ENCODE measurements at places on chromosomes 11 and 22.

DNA sequence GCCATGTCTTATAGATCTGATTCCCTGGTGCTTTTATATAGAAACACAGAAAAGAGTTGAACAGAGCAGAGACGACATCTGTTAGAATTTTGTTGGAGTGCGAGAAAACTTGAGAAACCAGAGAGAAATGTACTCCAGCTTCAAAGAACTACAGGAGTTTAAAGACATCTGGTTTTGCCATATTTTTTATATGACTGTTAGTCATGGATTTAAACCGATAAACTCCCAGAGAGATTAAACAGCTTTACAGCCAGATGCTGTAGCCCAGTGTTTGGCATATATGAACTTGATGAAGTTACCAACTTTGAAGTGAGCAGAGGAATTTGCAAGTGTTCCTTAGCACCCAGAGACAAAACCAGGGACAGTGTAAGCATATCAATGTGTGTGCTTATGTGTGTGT is 1083.1 kb downstream of the LRRC4C start:
- no peak for DNase-seq

DNA sequence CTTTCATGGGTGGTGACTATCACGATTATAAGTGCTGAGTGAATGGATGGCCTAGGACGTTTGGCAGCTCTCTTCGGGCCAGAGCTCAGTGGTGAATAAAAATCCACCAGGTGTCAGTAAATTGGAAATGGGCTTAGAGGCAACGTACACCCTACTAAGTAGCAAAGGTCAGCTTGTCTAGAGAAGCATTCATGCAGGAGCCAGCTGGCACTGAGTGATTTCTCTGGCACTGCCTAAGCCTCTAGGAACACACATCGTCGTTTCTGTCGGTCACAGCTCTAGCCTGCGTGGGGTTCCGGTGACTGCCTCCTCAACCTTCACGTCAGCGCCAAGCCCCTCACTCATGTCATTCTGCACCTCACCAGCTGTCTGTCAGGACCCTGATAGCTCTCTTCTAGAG is 192.4 kb upstream of the NTM start:
- DNase-seq, result no peak

DNA sequence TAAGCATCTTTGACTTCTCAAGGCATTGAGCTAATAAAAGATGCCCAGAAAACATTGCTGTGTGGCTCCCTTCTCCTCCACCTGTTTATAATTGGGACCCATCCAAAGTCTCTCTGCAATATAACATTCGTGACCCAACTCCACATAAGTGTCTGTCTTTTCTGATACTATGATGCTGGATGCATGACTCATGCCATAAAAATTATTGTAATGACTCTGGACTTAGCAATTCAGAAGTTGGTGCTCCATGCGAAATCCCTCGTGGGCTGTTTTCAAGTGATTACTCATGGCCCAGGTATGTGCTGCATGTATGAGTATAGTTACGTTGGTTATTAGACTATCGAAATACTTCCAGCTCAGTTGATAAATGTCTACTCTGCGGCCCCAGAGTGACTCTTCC is 11.7 kb downstream of the FJX1 start:
- no peak for DNase-seq

- DNase-seq, result no peak
These were observed 3.4 kb downstream of the SIK2 start for GRCh38 chr11:111605681-111606080.

GRCh38 chr11:113141010-113141409 is 173.4 kb upstream of the TTC12 start:
- no peak for DNase-seq

GRCh38 chr22:42994917-42995562 is 19.9 kb downstream of the PACSIN2 start:
- DNase-seq, result no peak

- DNase-seq, result no peak
These were observed 505.3 kb downstream of the SOX6 start for GRCh38 chr11:15851051-15851498.

GRCh38 chr22:47213571-47214230 is 451.3 kb downstream of the TBC1D22A start:
- peak; percentile 50 for DNase-seq

DNA sequence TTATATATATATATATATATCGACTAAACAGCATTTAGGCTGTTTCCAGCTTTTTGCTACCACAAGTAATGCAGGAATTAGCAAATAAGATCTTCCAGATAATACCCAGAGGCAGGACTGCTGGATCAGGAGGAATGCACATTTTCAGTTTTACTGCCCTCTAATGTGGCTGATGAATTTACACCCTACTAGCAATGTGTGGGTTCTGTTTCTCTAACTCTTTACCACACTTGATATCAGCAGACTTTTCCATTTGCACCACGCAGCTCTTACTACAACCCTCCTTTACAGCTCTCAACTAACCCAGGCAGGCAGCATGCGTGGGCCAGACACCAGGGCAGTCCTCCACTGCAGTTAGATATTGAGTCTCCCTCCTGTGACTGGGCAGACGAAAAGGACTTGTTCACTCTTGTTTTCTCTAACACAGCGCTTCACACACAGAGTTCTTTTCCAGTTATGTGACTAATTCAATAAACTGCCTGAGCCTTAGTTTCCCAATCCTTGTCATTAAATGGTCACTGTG is 67.7 kb downstream of the IGLL5 start:
- no peak for DNase-seq

- DNase-seq, result no peak
These were observed 13.6 kb downstream of the CCKBR start for GRCh38 chr11:6273188-6273587.

GRCh38 chr11:69635804-69636511 is 5.0 kb upstream of the CCND1 start:
- no peak for DNase-seq
